Stimulated activated CD4-positive, alpha-beta T cell treated with anti-CD3 and anti-CD28 coated beads, Interleukin-1b, Interleukin-23, amount 100 ng/mL, for 48 hours (primary cell): ENCODE measurements at places on chromosomes 7 and 10.
A peak's percentile ranks its signal among the peaks of the same experiment; 100 is the strongest.

DNA sequence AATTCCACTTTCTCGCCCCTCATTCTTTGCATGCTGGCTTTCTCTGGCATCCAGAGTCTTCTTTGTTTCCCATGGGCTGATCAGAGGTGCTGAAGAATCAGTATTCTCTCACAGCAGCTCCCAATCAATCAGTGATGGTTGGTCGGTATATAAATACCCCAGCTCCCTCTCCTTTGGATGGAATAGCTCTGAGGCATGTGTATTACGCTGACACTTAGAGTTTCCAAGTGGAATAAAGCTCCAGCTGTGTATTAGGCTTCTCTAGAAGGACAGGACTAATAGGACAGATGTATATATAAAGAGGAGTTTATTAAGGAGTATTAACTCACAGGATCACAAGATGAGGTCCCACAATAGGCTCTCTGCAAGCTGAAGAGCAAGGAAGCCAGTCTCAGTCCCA, 218.3 kb upstream of the GRB10 start:
- no peak for DNase-seq

DNA sequence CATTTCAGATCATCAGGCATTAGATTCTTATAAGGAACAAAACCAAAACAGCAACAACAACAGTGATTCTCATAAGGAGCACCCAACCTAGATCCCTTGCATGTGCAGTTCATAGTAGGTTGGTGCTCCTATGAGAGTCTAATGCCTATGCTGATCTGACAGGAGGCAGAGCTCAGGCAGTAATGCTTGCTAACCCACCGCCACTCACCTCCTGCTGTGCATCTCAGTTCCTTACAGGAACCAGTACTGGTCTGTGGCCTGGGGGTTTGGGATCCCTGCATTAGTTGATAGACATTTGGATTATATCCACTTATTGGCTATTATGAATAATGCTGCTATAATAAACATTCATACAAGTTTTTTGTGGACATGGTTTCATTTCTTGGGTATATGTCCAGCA, 14.0 kb downstream of the MKLN1 start:
- DNase-seq: no peak

- no peak for DNase-seq
Observed at GRCh38 chr10:24721229-24722106, 2.2 kb downstream of the ARHGAP21 start.

DNA sequence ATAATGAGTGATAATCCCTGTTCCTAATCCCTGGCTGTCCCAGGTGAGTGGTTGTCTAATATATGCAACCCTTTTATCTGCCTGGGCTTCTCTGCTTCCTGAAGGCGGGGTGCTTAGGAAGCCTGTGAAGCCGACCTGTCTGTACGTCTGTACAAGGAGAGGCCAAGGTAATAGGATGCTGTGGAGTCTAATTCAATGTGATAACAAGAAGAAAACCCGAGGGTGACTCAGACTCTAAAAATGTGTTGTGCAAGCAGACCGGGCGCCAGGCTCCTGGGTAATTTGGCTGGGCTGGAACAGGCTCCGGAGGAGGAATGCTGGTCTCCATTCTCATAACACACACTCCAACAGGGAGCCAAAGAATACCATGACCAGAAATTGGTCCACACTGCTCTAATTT, 43.6 kb downstream of the THNSL1 start:
- DNase-seq: no peak

GRCh38 chr7:154388999-154389398, 336.8 kb downstream of the DPP6 start:
- no peak for DNase-seq

DNA sequence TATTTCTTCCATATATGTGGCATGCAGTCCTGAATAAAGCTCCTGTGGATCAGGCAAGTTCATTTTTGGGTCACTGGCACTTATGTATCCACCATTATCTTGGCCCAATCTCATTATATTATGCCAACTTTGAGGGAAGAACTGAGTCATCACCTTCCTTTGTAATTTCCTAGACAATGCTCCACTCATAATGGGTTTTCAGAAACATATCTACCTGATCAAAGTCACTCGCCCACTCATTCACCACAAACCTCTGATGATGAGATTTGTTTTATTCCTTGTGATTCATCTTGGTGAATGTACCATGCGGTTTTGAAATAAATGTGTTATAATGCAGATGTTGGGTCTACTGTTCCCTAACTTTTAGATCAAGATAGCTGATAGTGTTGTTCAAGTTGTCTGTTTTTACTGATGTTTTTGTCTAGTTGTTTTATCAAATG, 525.8 kb downstream of the KIF20B start:
- DNase-seq: peak; percentile 52

DNA sequence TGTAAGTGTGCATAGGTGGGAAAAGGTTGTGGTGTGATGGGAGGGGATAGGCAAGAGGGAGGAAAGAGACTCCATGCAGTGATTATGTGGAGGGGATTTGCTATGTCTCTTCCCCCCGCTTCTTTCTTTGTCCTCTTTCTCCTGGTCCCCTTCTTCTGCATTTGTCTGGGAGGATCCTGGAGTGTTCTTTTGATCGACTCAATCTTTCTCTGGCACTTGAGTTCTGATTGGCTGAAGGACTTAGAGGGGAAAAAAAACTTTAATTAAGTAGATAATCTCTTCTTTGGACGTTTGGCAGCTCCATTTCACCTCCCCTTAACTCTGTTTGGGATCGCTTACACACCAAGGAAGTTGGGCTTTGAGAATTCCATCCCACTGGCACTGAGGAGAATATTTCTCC, at the start of gene WNT8B:
Gene WNT8B, plus strand, starts transcription at position 301 of the 400 bp plus-strand sequence. CDS start 160 bp downstream, outside the sequence.
- no peak for DNase-seq

- DNase-seq: no peak
Observed at GRCh38 chr7:154640266-154640865, 362.6 kb downstream of the PAXIP1 start.

DNA sequence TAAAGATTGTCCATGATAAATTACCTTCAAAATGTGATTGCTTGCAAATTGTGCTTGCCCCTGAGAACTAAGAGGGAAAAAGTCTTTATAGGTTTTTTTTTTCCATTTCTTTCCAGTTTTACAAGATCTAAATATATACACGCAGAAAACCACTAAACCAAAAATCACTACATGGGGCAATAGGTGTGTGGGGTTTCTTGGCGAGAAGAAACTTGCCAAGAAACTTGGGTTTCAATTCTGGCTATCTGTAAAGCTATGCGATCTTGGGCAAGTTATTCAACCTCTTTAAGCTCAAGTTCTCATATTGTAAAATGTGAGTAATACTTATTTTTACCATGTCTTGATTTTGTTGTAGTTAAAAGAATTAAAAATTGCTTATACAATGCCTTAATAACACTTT, 17.0 kb downstream of the CUBN start:
- no peak for DNase-seq

GRCh38 chr7:80781561-80781979, 137.3 kb downstream of the SEMA3C start:
- no peak for DNase-seq

GRCh38 chr10:74093530-74094164, 57.0 kb downstream of the AP3M1 start:
- DNase-seq: no peak

DNA sequence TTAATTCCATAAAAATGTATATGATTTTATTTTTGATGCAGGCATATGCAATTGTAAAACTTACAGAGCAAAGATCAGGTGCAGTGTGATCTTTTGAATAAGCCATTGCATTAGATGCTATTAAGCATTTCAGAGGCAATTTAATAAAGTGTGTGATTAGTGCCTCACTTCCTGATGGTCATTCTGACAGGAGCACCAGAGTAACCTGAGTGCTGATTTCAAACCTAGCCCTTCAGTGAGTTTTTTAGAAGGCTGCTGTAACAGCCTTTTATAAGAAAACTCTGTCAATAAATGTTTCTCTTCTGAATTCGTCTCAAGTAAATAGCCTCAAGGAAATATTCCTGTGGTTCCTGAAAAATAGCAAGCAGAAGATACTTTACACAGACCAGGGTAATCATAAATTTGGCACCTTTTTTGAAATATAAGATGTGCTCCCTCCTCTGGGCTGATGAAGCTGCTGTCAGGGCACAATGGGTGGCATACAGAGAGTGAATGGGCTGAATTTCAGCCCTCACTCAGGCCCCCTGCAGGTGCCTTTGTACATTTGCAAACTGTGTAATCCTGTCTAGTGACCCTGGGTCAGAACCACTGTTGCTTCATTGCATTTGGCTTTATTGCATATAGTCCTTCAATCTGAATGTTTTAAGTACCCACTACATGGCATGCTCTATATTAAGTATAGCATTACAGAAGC, 193.7 kb upstream of the CSTF2T start:
- no peak for DNase-seq

DNA sequence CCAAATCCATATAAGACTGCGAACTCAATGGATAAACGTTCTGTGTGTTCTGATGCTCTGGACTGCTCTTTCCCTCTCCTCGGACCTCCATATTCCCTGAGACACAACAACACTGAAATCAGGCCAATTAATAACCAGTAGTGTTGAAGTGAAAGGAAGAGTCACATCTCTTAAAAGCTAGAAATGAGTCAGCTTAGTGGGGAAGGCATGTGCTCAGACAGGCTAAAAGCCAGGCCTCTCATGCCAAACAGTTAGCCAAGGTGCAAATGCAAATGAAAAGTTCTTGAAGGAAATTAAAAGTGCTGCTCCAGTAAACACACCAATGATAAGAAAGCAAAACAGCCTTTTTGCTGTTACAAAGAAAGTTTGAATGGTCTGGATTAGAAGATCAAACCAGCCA, 29.3 kb downstream of the TNS3 start:
- no peak for DNase-seq

GRCh38 chr7:12322903-12323300, 80.8 kb downstream of the VWDE start:
- no peak for DNase-seq

- DNase-seq: no peak
Observed at GRCh38 chr10:110487411-110488331, 10.0 kb upstream of the DUSP5 start.

DNA sequence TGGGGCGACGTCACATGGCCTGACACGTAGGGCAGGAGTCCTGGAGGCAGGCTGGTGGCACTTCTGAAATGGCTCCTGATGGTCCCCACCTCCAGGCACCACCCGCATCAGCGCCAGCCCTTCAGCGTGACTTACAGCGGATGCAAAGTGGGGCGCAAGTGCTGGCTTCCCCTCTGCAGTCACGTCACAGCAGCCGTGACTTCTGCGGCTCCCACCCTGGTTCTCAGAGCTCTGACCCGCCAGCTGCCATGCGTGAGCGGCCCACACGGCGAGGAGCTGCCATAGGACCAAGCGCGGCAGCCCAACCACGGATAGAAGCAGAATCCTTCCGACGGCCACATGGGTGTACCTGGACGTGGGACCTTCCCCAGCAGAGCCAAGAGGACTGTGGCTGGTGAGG, 159.0 kb downstream of the ELFN1 start:
- no peak for DNase-seq

DNA sequence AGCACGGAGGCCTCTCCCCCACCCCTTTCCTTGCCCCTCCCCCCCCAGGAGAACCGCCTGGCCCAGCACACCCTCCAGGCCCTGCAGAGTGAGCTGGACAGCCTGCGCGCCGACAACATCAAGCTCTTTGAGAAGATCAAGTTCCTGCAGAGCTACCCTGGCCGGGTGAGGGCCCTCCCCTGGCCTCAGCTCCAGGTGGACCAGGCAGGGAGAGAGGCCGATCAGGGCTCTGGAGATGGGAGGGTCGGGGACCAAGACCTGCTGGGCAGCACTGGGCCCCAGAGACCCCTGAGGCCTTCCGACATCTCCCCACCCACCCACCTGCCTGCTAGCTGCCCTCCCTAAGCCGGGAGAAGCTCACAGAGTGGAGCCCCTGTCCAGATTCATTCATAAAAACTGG, 8.8 kb upstream of the SH2B2 start:
- no peak for DNase-seq

DNA sequence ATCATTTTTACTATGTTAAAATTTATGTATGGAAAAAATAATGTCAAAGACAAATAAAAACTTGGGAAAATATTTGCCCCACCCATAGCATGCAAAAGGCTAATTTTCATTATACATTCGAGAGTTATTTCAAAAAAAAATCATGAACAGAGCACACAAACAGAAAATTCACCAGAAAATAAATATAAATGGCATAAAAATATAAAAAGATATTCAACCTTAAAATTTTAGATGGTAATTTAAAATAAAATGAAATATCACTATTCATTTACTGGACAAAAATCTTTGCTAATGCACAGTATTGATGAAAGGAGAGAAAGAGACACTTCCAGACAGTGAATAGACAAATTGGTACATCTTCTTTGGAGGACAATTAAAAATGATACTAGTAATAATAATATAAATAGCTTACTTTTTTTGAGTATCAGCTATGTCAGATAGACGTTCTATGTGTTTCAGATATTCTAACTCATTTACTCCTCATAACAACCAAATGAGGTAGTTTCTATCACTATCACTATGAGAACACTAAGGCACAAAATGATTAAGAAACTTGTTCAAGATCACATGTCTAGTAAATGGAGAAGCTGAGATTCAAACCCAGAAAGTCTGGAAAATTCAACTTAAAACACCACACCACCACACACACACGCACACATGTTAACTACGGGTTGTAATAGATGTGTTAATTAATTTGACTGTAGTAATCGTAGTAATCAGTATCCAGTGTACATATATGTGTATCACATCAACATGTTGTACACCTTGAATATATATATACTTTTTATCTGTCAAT, 63.0 kb downstream of the CCDC71L start:
- no peak for DNase-seq

- DNase-seq: no peak
Observed at GRCh38 chr7:154581251-154581890, 421.6 kb downstream of the PAXIP1 start.

- DNase-seq: peak; percentile 66
Observed at GRCh38 chr10:22325272-22326144, 4.6 kb downstream of the BMI1 start.

DNA sequence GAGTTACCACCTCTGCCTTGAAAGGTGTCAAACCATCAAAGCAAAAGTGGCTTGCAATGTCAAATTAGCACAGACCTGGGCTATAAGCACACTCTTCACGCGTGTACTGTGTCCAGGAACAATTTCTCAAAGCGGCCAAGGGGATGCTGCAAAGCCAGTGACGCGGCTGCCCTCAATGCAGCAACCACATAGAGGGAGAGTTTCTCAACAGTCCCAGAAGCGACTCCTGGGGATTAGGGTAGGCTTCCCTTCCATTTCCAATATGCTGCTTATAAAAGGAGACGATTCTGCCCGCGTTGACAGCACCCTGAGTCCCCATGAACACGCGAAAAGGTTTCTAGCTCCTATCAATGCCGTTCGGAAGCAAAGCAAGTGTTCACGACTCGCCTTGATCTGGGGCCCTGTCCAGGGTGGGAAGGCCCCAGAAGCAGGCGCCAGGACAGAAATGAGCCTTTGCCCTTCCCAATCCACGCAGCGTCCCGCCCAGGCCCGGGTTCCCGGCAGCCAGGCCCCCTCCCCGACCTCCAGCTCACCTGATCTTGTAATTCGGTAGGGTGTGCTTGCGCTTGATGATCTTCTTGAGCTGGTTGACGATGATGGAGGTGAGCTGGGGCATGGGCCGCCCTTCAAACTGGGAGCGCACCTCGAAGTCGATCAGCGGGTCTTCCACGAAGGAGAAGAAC, 1.3 kb downstream of the PDZD8 start:
- DNase-seq: peak; percentile 13
